ENCODE measurements at places on chromosomes 3 and 15.

GRCh38 chr3:42685891-42686820 lies 819 bp downstream of the KLHL40 start:
- DNase-seq: no peak

DNA sequence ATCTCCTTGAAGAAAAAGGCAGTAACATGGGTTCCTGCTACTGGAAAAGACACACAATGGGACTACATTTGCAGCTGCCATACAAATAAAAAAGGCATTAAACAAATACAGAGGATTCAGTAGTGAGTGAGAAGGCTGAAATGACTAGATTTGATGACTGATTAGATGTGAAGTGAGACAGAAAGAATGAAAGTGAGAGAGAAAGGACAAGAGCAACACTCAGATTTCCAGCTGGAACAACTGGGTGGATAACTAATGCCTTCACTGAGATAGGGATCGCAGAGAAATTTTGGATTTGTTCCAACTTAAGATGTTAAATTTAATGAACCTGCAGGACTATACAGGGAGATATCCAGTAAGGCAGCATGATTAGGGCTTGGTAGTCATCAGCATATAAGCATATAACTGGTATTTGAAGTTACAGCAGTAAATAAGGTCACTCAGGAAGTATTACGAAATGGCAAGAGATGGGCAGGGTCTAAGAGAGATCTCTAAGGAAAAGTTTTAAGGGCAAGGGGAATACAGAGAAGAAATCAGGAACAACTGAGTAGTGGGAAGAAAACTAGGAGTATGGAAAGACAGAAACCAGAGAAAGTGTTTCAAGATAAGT lies 8.2 kb downstream of the OSBPL11 start:
- DNase-seq: no peak

DNA sequence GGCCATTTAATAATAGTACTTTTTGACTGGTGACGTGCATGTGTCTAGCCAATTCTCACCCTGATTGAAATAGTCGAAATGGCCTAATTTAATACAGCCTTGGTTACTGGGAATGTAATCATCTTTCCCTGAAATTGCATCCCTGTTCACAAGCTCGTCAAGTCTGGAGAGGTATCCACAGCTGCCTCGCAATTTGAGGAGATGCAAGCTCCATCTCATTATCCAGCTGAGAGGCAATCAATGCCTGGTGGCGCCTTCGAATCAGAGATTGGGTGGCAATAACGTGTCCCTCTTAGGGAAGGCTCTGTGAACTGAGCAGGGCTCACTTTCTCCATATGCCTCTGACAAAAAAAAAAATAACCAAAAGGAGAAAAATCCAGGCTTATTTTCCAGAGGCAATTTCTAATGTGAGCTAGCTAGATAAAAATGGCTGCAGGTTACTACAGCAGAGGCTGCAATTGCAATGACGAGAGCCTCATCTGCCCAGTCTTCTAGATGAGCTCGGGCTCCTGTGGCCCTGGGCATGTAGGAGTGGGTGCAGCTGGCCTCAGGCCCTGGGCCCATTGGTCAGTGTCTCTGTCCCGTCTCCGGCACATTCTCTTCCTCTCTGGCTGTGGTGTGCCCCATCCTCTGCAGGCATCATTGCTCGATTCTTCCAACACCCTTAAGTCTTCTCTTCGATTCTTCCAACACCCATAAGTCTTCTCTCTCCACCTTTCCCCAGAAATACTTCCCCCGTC lies 487.5 kb downstream of the GABRG3 start:
- no peak for DNase-seq

GRCh38 chr3:127590282-127590592 lies 296 bp downstream of the TPRA1 start:
- DNase-seq: no peak

DNA sequence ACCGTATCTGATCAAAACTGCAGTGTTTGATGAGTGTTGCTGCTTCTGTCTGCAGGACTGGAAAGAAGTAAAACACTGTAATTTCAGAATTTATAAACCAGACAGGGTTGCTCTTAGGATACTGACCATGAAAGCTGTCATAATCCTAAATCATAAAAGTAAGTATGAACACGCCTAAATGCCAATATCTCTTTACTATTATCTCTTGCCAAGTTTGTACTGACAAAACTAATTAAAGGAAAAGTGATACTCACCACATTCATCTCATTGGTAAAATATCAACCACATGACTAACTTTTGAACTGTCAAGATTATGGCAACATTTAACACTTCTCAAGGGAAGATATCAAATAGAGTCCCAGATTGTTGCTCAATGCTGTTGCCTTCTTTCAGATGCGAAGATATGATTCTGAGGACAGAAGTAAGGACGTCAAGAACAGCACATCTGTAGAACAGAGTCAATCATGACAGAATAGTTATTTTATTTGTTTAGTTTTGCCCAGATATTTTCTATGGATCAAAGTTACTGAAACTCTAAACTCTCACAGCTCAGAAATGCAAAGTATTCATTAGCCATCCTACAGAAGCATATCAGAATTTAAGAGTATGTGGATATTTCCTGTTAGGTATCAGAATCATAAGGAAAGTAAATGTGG lies 61.4 kb upstream of the COL8A1 start:
- DNase-seq: no peak

GRCh38 chr3:181384970-181385369 lies 326.8 kb upstream of the SOX2 start:
- DNase-seq: no peak

- no peak for DNase-seq
Observed at GRCh38 chr15:79067969-79068368, 22.6 kb downstream of the RASGRF1 start.

DNA sequence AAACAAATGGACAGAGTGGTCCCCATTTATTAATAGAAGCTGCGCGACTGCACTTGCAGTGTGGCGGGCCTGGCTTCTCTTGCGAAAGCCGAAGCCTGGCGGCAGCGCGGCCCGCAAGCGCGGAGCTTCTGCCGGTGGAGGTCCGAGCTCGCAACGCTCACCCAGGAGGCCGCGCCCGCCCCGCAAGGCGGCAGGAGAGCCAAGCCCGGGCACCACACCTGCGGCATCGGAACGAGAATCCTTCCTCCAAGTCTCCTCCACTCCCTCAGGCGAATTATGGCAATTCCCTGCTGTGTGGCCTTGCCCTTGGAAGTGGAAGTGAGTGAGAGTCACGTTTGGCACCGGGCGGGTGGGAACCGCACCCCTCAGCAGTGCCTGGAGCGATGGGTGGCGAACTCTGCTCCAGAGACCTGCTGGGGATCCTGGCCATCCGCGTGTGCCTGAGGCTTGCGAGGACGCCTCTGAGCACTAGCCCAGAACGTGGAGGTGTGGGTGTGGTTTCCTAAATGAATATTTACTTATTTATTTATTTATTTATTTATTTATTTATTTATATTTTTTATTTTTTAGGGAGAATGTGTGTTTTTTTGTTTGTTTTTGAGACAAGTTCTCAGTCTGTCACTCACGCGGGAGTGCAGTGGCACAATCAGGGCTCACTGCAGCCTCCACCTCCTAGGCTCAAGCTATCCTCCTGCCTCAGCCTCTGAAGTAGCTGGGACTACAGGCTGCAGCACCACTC lies 133.7 kb upstream of the UBE2E1 start:
- no peak for DNase-seq

DNA sequence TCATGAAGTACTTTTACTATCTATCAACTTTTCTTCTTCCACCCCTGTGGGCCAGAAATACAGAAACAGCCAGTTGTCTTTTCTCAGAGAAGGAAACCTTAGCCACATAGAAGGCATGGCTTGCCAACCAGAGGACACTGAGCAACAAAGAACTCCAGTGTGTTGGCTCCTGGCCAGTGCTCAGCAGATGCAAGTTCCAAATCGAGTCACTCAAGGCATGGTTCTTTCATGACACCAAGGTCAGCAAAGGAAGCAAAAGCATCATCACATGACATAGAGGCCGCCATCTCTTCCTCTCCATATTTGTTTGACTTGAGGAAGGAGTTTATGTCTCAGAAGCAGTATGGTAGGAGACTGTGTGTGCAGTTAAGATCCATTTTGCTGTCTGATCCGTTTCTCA lies 92.2 kb downstream of the MYLK start:
- no peak for DNase-seq

DNA sequence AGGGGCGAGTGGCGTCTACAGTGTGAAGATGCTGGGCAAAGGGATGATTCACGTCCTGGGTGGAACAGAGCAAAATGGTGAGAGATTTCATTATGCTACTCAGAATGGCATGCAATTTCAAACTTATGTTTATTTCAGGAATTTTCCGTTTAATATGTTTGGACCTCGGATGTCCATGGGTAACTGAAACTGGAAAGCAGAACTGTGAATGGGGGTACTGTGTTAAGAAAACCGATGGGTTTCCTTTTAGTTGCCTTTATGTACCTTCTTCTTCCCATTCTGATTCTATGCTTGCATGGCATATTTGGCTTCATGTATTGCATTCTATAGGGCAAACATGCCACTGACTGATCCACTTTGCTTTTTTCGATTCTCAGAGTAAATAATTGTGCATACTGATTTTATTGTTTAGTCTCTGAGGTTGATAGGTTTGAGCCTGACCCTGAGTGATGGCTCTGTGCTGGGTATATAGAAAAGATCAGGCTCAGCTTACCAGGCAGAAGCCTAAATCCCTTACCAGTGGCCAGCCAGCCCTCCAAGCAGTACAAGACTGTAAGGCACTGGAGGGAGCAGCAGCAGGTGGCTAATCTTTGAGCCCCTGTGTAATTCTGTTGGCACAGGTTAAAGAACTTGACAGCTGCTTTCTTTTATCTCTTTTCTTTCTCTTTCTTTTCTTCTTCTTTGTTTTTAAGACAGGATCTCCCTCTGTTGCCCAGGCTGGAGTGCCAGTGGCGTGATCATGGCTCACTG lies 4.5 kb downstream of the QTRT2 start:
- no peak for DNase-seq

DNA sequence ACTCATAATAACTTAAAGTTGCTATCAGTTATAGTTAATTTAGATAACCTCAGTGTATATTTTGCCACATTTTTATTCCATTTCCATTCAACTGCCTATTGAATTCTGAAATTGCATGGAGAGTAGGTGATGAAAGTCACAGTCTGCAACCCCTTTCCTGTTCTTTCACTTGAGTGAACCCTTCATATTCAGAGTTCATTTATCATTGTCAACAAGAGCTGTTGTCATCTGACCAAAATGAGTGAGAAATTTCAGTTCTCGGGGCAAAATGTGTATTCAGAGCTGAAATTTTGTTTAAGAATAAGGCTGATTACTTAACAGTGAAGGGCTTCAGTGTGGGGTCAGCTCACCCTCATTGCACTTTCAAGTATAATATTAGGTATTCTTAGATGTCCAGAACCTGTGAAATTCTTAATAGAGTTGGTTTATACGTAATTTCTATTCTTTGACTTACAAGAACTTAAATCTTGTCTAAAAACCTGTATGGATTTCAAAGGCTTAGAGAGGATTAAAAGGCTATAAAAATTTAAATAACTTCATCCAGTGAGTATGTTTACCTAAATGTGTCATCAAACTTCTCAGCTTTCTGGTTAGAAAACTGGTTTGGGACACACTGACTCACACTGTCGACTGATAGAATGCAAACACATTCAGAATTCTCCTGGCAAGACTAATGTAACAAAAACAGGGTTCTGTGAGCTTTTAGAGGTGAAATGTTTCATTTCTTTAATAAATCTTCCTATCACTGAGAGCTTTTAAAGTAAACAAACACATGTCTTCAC lies 92.2 kb downstream of the CMSS1 start:
- no peak for DNase-seq

- peak; percentile 24 for DNase-seq
Observed at GRCh38 chr15:74835312-74835823, 7.6 kb downstream of the ULK3 start.

- no peak for DNase-seq
Observed at GRCh38 chr3:122800706-122801237, 5.9 kb downstream of the SLC49A4 start.

GRCh38 chr3:126306888-126307482 lies 50.2 kb downstream of the KLF15 start:
- DNase-seq: no peak

GRCh38 chr3:125684199-125684598 lies 88.9 kb upstream of the OSBPL11 start:
- DNase-seq: no peak

DNA sequence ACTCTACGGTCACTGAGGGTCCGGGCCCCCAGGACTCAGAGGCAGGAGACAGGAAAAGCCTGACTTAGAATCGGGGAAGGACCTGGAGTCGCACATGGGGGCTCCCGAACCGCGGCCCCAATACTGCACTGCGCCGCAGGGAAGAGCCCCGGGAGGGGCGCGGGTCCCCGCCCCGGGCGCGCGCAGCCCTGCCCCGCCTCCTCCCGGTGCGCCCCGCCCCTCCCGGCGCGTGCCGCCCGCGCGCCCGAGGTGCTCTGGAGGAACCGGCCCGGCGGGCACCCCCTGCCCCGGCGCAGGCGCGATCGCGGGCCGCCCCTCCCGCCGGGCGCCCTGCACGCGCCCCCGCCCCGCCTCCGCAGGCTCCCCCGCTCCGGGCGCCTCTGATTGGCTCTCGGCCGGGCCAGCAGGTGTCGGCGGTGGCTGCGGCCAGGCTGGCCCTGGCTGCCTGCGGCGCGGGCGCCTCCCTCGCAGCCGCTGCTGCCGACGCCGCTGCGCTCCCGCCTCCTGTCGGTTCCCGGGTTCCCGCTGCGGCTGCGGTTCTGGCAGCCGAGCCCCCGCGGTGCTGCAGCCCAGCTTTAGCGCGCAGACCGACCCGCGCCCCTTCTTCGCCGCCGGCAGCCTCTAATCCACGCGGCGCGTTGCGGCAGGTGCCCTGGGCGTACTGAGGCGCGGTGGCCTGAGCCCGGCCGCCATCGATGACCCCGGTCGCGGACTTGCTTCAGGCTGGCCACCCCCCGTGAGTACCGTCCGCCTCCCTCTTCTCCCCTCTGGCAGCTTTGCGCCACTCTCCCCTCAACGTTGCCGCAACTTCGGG lies at the start of gene MYRIP:
Gene MYRIP (plus strand): TSS at position 429 of the 814 bp plus-strand sequence. CDS start 91,208 bp downstream, outside the sequence.
- DNase-seq: no peak

DNA sequence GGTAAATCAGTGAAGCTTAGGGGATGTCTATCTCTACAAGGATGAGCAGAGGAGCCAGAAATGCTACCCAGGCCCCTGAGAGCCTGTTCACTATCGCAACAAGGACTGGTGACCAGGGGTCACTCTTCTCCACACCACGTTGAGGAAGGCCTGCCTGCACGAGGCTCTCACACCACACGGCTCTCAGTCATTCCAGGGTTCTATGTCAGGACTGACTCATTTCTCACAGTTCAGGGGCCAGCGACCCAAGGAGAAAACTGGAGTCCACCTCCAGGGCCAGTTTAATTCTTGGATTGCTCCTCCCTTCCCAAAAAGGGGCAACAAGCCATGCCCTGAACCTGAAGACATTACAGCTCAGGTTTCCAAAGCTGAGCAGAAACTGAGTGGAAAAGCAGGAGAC lies 33.9 kb downstream of the ANP32A start:
- no peak for DNase-seq

DNA sequence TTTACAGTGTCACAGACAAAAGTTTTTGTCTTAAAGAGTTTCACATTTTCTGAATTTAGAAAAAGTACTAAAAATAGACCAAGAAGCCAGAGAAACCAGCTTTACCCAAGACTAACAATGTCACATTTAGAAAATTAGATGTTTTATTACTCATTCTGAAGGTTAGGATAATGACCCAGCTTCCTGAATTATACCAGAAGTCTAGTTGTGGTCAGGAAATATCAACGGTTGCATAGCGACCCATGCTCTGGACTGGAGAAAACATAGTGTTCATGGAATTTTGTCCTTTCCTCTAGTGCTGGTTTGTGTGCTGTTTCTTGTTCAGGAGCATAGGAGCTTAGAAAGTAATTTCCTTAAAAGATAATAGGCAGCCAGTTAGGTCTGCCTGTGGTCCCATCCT lies 59.0 kb downstream of the DPPA2 start:
- no peak for DNase-seq

- peak; percentile 18 for DNase-seq
Observed at GRCh38 chr15:68209735-68210408, 4.7 kb upstream of the CALML4 start.
